ENCODE measurements at places on chromosomes 1 and 21.
A peak's percentile ranks its signal among the peaks of the same experiment; 100 is the strongest.

GRCh38 chr21:25456672-25457071 lies 150.6 kb downstream of the MRPL39 start:
- no peak for DNase-seq

GRCh38 chr1:21117597-21118001 lies 59.1 kb downstream of the EIF4G3 start:
- DNase-seq: no peak

DNA sequence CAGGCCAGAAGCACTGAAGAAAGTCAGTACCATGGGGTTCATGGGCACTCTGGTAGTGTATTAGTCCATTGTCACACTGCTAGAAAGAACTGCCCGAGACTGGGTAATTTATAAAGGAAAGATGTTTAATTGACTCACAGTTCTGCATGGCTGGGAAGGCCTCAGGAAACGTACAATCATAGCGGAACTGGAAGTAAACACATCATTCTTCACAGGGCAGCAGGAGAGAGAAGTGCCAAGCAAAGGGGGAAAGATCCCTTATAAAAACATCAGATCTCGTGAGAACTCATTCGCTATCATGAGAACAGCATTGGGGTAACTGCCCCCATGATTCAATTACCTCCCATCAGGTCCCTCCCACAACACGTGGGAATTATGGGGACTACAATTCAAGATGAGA lies 20.2 kb upstream of the ROR1 start:
- no peak for DNase-seq

DNA sequence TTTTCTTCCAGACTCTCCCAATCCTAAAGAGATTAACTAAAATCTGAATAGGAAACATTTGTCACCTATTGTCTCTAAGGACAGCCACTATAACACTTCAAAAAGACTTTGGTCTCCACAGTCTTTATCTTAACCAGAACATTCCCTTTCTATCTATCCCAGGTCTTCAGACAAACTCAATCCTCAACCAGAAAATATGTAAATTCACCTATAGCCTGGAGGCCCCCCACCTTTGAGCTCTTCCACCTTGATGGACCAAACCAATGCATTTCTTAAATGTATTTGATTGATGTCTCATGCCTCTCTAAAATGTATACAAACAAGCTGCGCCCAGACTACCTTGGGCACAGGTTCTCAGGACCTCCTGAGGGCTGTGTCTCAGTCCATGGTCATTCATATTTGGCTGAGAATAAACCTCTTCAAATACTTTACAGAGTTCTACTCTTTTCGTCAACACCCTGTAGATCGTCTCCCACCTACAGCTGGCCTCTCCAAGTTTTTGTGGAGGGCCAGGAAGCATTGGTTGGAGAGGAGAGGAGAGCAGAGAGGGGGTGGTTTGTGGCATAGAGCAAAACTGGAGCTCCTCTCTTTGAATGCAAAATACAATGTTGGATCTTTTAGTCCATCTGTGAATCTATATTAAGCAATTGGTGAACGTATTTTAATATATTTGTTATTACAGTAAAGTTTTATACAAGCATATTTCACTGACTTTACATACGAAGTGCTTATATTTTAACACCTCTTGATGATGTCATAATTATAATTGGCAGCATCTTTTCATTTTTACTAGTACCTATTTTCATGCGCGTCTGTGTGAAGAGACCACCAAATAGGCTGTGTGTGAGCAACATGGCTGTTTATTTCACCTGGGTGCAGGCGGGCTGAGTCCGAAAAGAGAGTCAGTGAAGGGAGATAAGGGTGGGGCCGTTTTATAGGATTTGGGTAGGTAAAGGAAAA lies 230.7 kb upstream of the DUSP10 start:
- no peak for DNase-seq

- DNase-seq: no peak
Measured at GRCh38 chr1:245370905-245371581, 216.3 kb downstream of the KIF26B start.

GRCh38 chr1:87894062-87894461 lies 565.4 kb downstream of the LMO4 start:
- DNase-seq: no peak

GRCh38 chr21:33281096-33281652 lies 15.0 kb downstream of the IL10RB start:
- DNase-seq: no peak

- no peak for DNase-seq
Measured at GRCh38 chr21:46149205-46149901, 6.0 kb downstream of the FTCD start.

DNA sequence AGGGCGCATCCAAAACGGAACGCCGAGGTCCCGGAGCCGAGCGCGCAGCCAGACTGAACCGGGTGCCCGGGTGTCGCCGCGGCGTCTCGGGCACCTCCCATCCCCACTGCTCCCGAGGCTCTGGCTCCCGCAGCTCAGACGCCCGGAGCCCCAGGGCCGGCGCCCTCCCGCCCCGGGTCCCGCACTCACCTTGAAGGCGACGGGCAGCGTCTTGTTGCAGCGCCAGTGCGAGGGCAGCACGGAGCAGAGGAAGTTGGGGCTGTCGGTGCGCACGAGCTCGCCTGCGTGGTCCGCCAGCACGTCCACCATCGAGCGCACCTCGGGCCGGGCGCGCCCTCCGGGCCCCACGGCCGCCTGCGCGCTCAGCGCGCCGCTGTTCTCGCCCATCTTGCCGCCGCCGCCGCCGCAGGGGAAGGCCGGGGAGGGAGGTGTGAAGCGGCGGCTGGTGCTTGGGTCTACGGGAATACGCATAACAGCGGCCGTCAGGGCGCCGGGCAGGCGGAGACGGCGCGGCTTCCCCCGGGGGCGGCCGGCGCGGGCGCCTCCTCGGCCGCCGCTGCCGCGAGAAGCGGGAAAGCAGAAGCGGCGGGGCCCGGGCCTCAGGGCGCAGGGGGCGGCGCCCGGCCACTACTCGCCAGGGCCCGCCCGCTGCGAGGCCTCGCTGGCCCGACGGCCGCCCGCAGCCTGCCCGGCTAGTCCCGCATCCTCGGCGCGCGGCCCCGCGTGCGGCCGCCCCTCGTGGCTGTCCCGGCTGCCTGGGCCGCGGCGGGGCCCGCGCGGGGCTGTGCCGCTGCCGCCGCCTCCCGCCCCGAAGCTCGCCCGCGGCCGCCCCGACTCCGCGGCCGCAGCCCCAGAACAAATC lies 447 bp downstream of the RUNX3 start:
- peak; percentile 49 for DNase-seq

GRCh38 chr21:44199448-44199847 lies 41.3 kb downstream of the ICOSLG start:
- DNase-seq: no peak

DNA sequence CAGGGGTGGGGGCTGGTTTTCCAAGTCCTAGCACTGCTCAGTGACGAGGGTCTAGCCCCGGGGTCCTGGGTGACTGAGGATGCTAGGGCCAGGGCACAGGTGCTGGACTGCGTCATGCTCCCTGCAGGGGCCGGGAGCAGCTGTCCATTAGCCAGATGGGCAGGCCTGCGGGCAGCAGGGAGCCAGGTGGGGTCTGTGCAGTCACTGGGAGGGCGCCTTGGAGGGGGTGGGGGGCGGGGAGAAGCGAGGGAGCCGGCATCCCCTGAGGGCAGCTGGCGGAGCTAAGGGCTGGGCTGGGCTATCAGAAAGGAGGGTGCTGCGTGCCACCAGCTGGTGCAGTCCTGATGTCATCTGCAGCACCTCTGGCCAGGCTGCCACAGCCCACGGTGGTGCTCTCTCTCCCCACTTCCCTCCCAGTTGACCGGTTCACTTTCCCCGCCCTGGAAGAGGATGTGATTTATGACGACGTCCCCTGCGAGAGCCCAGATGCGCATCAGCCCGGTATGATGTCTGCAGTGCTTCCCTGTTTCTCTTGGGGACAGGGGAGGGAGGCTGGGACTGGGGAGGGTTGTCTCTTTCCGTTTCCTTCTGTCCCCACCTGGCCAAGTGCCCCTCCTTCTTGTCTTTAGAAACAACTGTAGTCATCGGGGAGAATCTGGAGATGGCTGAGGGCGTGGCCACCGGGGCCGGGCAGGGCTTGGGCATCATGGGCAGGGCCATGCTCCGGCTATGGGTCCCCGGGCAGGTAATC lies 63.8 kb downstream of the ARHGEF10L start:
- no peak for DNase-seq

- no peak for DNase-seq
Measured at GRCh38 chr1:208189183-208189582, 55.0 kb downstream of the PLXNA2 start.

DNA sequence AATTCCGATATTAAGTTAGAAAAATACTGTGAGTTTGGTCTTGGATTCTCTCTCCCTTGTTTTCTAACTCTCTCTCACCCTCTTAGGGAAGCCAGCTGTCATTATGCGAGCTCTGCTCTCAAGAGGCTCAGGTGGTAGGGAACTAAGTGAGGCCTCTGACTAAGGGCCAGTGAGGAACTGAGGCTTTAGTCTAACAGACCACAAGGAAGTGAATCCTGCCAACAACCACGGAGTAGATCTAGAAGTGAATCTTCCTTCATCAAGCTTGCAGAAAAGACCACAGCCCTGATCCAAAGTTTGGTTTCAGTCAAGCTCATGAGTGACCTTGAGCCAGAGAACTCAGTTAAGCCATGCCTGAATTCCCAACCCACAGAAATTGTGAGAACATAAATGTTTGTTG lies 180.1 kb upstream of the PRMT6 start:
- DNase-seq: no peak

DNA sequence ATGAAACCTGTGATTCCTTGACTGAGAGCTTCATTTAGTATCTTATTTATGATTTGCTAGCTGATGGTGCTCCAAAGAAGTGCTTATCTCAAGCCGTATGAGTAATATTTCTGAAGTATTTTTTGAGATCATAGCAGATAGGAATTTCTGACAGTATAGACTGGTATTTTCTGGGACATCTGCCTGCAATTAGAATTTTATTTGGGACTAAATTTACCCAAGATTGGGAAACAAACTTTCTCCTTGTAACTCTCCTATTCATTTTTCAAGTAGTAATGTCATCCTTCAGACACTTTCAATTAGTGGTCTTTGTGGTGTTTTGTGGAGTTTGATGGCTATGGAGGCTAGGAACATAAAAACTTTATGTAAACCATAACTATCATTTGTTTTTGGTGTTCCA lies 597.2 kb upstream of the ZP4 start:
- no peak for DNase-seq

- no peak for DNase-seq
Measured at GRCh38 chr1:116335850-116336624, 37.0 kb upstream of the ATP1A1 start.

DNA sequence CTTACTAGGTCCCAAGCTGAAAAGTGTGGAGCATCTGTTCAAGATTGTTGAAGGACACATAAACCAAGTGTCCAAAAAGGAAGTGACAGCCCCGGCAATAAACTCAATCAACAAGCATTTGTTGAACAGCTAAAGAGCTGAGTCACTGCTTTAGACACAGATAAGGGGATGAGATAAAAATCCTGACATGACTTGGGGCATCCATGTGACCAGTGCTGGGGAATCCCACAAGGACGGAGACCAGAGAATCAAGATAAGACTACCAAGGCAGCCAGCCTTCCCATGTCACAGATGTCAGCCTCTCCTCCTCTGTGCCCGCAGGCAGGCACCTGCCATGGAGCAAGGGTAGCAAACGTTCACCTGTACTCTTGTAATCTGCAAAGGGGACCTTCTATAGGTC lies 118.6 kb upstream of the KAZN start:
- no peak for DNase-seq

GRCh38 chr1:48560577-48560976 lies 88.6 kb upstream of the SPATA6 start:
- DNase-seq: no peak

DNA sequence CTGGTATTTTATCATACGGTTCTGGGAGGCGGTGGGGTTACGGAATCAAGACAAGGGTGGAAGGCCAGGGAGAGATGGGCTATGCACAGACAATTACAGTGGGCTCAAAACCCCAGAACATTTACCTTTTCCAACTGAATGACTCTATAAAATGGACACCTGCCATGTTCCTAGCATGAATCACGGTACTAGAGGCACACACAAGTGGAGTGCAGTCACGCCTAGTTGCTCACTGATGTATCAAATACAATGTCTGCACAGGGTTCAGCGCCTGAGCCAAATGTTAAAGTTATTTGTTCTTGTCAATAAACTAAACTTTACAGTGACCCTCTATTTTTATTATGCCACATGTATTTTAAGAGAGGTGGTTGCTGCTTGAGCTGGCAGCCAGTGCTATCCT lies 121.4 kb downstream of the ATG4C start:
- no peak for DNase-seq

DNA sequence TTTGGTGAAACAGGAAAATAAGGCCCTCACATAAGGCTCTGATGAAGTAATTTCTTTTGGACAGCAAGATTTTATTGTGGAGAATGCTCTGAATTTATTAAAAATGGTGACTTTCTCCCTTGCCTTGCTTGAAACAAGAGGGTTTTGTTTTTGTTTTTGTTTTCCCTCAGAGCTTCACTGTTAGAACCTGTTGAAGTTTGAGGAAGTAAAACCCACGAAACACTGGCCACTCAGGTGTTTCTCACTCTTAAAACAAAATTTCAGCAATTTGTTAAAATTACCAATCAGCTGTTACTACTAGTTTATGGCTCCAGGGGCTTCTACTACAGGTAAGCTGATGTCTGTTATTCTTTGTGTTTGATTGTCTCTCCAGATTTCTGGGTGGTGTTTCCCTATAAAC lies 112.6 kb upstream of the B3GALT2 start:
- no peak for DNase-seq

GRCh38 chr21:29763674-29764073 lies 176.1 kb downstream of the GRIK1 start:
- DNase-seq: no peak

- DNase-seq: no peak
Measured at GRCh38 chr1:245095903-245096302, 58.9 kb upstream of the KIF26B start.

DNA sequence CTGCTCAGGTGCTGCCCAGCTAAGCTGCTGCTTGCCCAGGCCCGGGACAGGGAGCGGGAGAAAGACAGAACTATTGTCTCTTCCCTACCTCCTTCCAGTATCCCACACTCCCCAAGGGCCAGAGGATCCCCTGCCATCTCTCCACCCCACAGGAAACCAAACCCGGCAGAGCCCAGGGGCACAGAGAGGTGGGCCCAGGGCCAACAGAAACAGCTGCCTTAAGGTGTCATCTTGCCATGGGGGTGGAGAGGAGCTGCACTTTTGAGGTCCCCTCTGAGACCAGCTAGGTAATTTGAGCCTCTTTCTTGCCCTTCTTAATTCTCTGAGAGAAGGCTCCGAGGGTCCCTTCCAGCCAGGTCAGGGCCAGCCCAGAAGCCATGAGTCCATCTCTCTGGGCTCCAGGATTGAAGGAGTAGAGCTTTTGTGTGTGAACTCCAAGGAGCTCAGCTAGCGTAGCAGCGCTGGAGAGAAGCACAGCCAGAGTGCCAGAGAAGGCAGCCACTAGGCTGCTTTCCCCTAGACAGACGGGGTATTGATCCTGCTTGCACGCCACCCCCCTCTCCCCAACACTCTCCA lies 9.7 kb upstream of the GPR61 start:
- no peak for DNase-seq

- DNase-seq: no peak
Measured at GRCh38 chr1:31127266-31127665, 61.7 kb upstream of the PUM1 start.

- DNase-seq: no peak
Measured at GRCh38 chr1:91501971-91502671, 1.5 kb downstream of the CDC7 start.

GRCh38 chr1:37477946-37478345 lies 3.6 kb downstream of the ZC3H12A start:
- no peak for DNase-seq

- DNase-seq: no peak
Measured at GRCh38 chr1:32321712-32322291, 14.2 kb downstream of the MARCKSL1 start.

- DNase-seq: no peak
Measured at GRCh38 chr1:72097851-72098570, 184.3 kb downstream of the NEGR1 start.
